ENCODE measurements at places on chromosomes 12 and 14.

DNA sequence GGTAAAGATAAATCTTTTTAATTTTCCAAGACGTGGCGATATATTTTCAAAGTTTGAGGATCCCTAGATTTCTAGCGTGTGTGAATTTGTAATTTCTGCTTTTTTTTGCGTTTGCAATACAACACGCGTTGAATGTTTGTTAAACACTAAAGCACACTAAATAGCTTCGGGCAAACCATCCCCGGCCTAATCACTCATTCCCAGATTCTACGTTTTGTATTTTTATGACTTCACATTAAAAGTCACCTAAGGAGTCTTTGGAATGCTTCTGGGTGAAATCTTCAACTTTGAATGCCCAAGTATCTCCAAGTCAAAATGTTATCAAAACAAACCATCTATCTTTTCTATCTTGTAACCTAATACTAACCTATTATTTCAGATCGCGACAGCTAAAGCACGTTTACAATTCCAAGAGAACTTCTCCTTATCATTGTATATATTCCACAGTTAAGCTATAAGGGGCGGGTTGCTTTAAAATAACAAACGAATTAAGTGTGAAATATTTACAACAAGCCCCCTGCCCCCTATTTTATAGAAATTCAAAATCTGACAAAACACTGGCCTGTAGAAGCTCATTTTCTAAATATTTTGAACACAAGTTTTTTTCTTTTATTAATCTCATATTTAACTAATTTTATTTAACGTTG is 1.1 kb downstream of the ALX1 start:
- DNase-seq: no peak

DNA sequence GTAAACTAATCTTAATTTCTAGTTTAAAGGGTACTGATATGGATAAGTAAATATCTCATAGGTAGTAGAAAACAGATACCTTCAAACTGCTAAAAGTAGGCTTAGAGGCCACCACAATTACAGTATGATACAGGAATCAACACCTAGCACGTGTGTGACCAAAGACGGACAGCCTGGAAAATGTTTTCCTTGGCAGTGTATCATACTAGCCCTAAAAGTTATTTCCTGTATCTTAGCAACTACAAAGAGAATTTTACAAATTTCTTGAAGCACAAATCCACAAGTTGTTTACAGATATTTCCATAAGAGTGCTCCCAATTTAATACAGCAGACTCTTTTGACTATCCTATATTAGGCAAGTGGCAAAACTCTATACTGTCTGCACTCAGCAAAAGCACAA is 106.0 kb downstream of the ITPR2 start:
- DNase-seq: no peak

DNA sequence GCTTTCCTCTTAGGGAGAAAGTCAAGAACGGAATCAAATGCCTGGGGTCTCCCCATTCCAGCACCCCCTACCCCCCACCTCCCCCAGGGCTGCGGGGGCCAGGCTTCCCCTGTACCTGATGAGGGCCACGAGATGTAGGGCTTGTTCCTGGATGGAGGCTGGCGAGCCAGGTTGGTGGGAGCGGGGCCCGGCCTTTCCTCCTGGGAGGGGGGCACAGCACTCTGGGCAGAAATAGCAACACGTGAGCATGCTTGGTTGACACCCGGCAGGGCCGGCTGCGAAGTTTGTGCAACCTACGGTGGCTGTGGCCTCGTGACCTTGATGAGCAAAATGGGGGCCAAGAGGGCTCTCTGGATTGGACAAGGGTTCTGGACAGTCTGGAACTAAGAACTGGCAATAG is 15.7 kb downstream of the AMN start:
- no peak for DNase-seq

DNA sequence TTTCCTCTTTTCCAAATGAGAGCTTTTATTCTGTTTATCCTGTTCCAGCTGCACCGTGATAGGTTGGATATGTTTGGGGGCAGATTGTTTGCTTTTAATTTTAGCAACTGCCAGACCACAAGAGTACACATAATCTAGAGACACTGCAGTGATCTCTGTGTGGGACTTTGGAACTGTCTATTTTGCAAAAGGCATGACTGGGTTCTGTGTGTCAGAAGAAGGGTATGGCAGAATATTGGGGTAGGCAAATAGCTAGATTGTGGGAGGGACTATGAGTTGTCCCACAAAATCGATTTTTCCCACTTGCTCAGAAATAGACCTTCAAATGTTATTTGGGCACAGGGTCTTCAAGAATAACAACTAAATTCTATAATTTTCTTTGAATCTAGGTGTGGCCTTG is 275.9 kb upstream of the KITLG start:
- no peak for DNase-seq

DNA sequence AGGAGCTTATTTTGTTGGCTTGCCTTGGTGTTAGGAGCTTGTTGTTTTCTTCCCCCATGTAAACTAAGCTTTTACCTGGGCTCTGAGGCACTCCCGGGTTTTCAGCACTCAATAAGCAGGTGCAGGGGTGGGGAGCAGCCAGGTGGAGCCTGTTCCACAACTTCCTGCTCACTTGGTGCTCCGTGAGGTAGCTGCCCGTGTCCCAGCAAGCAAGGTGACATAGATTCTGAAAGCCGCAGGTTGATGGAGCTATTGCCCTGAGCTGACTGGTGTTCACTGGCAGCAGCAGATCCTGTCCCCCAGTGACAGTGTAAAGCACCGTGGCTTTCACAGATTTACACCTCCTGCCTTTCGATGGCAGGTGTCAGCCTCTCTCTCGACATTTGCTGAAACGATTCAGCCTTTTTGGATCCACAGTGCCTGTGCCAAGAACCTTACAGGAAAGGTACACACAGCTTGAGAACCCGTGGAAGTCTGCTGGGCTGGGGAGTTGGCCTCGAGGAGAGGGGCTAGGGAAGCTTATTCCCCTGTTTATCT is 295.7 kb upstream of the FKBP4 start:
- DNase-seq: no peak

DNA sequence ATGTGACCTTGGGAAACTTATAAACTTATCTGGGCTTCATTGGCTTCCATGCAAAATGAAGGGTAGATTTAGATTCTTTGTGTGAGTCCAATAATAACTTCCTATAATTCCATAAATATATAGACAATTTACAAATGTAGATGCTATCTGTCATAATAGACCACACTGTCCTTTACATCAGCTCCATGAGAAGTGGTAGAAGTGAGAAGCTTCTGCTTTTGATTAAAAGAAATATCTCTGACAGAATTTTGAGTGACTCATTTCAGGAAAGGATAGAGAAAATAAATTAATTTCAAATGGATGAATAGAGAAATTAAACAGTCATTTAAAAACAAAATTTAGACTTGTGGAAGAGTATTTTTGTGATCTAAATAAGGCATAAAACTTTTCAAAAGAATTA is 329.7 kb upstream of the ATP2B1 start:
- no peak for DNase-seq

GRCh38 chr12:112206944-112207343 is 81.6 kb downstream of the TRAFD1 start:
- DNase-seq: no peak

DNA sequence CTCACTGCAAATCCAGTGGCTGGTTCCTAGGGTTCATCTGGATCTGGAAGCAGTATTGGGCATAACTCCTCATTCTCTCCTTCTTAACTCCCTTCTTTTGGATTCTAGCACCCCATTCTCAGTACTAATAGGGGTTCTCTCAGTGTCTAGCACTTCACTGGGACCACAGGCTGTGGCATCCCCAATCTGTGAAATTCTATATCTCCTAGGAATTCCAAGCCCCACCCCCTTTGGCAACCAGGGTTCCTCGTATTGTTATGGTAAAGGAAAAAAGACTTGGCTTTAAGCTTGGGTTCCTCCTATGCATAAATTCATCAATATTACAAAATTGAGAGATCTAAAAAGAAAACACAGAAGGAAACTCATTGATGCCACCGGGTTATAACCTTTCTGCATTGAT is 45.0 kb upstream of the FBXO21 start:
- DNase-seq: no peak

DNA sequence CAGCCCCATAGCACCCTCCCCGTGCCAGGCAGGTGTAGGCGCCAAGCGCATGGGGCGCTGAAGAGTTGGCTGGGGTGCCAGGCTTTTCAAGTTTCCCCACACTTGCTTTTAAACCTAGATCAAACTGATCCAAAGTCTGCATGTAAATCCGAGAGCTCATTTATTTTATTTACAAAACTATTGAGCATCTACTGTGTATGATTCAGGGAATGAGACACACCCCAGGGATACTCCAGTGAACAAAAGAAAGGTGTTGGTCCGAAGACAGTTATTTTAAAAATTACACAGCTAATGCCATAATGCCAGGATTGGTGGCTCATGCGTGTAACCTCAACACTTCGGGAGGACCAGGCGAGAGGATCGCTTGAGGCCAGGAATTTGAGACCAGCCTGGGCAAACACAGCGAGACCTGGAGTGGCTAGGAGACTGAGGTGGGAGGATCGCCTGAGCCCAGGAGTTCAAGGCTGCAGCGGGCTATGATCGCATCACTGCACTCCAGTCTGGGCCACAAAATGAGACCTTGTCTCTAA is 780 bp upstream of the SLC41A2 start:
- DNase-seq: no peak

DNA sequence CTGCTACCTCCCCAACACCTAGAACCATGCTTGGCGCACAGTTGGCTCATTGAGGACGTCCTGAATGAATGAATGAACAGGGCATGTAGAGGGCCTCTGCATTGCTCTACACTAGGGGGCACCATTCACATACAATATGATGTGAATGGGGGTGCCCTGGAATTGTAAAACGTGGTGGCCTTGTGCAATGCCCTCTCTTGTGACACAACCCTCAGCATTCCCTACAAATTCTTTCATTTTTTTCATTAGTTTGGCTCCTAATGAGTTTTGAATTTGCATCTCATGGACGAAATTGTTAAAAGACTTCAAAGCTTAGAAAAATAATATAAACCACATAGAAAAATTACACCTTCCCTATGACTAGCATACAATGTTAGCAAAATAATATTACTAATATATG is 2.3 kb upstream of the DIO2 start:
- DNase-seq: no peak

GRCh38 chr12:65640489-65640901 is 183.8 kb upstream of the HMGA2 start:
- DNase-seq: no peak

GRCh38 chr12:41479426-41479825 is 291.3 kb downstream of the PDZRN4 start:
- DNase-seq: no peak

DNA sequence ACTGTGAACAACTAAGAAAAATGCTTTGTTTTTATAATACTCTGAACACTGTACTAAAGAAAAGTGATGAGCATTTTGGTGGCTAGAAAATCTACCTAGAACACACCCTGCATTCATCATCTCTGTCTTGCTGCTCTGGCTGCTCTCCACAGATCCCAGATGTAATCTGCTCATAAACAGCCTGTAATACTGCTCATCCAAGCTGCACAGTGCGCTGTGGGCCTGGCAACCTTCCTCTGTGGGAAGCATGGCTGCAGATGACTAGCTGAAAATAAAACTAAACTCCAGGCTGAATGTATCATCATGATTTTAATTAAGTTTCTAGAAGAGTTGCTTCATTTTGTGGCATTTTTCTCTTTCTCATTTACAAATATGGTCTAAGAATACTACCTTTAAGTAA is 200.7 kb downstream of the SLC2A13 start:
- no peak for DNase-seq

DNA sequence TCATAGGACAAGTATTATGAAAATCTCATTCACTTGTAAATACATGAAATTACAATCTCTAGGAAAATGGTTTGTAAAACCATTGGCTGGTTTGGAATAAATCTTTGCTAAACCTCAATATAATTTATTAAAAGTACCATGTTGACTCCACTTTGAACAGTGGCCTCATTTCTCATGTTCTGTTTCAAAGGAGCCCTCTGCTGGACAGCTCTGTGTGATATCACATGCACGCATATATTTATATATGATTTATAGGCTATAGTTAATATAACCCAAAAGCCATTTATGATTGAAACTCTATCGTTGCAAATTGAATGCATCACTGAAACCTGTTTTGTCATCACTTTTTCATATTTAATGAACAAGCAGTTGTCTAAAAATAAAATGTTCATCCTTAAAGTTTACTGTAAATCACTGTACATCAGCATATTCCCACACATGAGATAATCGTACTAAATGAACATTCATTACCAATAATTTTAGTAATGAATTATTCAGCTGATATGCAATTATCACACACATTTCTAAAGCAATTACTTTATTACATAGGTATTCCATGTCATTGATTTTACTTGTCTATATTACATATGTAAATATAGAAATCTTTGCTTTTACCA is 493.8 kb downstream of the NPAS3 start:
- no peak for DNase-seq

DNA sequence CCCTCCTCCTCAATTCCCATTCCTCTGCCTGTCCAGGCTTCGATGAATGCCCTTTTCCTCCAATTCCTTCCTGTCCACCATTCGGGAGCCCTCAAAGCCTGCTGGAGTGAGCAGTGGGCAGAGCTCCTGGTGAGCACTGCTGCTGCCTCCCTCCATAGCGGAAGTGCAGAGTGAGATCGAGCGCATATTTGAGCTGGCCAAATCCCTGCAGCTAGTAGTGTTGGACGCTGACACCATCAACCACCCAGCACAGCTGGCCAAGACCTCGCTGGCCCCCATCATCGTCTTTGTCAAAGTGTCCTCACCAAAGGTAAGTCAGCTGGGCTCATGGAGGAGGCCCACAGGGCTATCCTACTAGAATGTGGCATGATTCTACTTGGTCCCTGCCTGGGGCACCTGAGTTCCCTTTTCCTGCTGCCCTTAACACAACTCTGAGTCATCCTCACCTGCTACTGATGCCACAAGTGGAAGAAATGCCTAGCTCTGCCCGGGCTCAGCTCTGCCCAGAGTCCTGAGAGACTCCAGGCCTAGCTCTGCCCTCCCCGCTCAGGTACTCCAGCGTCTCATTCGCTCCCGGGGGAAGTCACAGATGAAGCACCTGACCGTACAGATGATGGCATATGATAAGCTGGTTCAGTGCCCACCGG is 8.0 kb downstream of the CACNB3 start:
- no peak for DNase-seq

DNA sequence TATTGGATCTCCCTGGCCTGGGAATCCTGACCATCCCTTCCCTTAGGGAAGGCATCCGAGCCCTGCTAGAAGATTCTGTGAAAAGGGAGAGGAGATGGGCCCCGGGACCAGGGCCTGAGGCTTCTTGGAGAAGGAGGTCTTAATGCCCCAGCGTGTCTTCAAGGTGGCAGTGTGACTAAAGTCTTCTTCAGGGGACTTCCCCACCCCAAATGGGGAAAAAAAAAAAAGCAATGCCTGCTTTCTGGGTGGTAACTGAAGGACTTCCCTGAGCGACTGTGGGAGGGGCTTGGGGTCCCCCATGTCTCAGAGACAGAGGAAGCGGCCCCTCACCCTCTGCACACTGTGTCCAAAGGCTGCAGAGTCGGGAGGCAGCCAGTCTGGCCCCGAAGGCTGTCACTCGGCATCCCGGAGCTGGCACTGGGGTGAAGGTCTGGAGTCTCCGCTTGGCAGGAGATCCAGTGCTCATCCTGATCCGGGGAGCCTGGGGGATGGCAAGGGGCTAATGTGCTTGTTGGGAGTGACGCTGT is 7.8 kb upstream of the PGF start:
- DNase-seq: no peak

GRCh38 chr12:1552171-1552570 is 42.2 kb downstream of the FBXL14 start:
- no peak for DNase-seq

All from stimulated activated CD8-positive, alpha-beta memory T cell treated with anti-CD3 and anti-CD28 coated beads, Interleukin-2, amount 100 ng/mL, for 1 hour (primary cell).